ENCODE measurements at places on chromosomes 4 and X.

GRCh38 chr4:187995322-187996207, at the start of gene ZFP42:
Gene ZFP42 (plus strand): TSS chr4:187995771. CDS start chr4:188002808, 7,037 bp downstream.
- DNase-seq, result no peak

GRCh38 chr4:74451214-74451661, 6.3 kb downstream of the AREG start:
- peak; percentile 13 for DNase-seq

DNA sequence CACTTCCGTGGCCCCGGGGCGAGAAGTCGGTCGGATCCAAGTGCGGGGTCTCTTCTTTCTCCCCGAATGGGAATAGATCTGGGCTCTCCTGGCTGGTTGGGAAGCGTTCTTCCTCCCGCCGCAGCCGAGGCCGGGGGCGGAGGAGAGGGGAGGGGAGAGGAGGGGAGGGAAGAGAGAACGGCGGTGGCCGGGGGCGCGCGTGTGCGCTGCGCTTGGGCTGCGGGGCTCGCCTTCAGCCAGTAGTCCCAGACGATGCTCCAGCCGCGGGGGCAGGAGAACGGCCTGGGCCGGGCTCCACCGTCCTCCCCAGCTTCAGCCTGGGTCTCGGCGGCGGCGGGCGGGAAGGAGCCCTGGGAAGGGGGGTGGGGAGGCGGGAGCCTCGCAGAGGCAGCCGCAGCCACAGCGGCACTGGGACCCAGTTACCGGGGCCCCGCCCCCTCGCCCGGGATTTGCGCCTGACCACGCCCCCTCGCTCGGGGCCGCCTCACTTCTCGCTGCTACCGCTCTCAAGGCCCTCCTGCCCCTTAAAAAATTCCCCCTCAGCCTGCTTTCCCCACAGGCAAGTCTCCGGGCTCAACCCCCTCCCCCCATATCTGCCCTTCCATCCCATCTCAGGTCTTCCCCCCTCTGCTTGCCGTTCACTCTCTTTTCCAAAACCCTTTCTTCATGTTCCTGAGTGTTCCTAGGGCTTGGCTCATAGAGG, at the start of gene FGD1:
Gene FGD1, minus strand, starts transcription at position 421 of the 703 bp plus-strand sequence. CDS start 802 bp downstream, outside the sequence.
- DNase-seq, result peak; percentile 10

- DNase-seq, result no peak
These were observed 65.6 kb downstream of the ATXN3L start for GRCh38 chrX:13254076-13254785.

- no peak for DNase-seq
These were observed 15.5 kb downstream of the SUV39H1 start for GRCh38 chrX:48711929-48712505.

DNA sequence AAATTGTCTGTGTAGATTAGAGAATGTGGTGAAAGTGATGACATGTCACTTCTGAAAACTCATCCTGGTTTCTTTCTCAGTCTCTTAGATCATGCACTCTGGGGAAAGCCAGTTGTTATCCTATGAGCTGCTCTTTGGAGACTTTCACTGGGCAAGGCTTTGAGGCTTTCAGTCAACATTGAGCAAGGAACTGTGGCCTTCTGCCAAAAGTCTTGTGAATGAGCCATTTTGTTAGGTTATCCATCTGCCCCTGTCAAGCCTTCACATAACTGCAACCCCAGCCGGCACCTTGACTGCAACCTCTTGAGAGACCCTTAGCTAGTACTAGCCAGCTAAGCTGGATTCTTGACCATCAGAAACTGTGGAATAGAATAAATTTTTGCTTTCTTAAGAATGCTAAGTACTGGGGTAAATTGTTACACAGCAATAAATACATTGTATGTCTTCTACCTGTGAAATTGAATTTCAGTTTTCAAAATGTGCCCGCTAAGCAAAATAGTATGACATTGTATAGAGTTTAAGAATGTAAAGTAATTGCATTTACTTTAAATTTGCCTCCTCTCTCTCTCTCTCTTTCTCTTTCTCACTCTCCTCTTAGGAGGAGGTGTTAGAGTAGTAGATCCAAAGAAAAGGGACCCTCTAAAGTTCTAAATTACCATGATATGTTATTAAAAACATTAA, 1273.0 kb downstream of the RAPGEF2 start:
- no peak for DNase-seq

DNA sequence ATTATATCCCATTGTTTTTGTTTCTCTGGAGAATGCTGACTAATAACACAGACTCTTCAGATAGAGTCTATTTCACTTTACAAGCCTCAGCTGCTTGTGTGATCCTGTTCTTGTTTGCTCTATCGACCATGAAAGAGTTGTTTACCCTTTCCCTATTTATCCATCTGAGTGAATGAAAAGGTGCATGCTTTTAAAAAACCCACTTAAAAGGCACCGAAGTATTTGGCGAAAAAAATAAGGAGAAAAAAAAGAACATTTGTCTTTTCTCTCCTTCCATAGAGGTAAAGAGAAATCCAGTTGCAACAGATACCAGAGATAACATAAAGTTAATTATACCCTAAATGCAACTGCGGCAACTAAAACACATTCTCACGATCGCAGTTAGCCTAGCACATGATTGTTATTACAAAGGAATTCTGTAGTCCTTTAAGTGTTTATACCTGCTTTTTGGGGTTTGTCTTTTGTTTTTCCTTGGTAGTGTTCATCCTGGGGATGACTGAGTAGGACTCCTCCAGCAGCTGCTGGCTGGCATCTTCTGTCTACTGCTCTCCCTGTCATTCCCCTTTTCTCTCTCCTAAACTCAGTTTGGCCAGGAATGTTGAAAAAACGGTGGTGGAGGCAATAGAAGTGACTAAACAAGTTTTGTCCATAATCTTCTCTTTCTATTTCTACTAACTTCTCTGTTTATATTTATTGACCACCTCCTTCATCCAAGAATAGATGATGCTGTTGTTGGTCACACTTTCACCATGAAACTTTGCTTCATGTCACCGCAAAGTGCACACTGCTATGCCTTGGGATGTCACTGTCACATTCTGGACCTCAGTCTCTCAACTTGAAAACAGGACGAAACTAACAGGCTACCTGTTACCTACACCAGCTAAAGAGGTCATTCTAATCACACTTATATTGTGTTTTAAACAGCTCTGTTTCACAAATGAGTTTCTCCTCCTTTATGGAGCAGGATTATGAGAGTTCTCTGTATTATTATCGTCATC, 41.9 kb upstream of the FRAS1 start:
- DNase-seq, result no peak

GRCh38 chr4:26404743-26405206, 84.0 kb downstream of the RBPJ start:
- DNase-seq, result no peak

DNA sequence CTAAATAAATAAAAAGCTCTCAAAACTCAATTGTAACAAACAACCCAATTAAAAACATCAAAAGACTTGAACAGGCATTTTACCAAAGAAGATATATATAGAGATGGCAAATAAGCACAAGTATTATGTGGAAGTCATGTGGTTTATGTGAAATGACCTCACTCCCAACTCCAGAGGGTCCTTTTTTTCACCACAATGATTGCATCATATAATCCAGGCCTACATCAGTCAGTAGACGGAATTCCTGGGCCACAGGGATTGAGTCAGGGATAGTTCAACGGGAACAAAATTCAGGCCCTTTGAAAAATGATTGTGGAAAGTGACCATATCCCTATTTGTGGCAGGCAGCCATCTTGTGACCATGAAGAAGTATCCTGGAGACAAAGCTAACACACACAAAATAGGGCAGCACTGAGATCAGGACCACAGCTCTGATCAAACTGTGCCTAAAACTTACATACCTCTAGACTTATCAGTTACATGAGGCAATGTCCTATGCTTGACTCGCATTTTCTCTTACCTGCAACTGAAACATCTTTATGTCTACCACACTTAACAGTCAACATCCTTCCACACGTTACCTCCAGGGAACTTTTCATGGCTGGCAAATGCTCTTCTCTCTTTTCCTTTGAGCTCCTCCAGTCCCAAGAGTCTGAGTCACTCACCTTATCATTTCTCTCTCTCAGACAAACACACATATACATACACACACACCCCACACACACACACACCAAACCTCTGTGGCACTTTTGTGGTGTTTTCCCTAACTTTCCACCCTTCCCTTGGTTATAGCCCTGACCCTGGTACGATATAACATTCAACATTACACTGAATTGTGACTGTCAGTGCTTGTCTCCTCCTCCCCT, 113.5 kb downstream of the PHF8 start:
- DNase-seq, result no peak

- no peak for DNase-seq
These were observed 430.6 kb downstream of the DTHD1 start for GRCh38 chr4:36712013-36712412.

DNA sequence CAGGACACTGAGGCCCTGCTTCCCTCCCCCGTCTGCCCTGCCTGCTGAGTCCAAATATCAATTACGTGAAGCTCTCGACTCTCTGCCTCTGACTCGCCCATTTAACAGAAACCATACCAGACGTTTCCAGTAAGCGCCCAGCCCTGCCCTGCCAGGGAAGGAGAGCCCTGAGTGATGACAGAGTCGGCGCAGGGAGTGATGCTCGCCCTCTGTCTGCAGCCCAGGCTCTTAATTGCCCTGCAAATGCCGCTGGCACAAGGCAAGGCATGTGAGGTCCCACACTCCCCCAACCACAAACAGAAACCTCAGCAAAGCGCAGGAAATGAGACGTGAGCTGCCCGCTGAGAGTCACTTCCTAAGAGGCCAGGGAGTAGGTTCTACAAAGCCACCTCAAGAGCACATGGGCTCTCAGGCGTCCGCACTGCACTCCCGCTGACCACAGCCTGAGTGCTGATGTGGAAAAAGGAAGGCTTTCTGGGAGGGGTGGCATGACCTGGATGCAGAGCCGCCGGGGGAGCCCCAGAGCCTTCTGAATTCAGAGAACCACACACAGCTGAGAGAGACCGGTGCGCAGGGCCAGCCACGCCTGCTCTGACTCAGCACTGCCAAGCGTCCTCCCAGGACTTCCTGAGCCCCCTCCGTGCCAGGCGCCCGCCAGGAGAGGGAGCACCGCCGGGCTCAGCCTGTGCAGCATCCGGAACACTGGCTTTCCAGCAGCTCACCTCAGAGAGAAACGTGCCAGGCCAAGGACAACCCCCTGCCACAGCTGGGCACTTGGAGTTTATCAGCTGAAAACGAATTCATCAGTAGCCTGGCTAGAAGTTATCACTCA, 5.3 kb downstream of the ZFYVE28 start:
- DNase-seq, result peak; percentile 97

- DNase-seq, result no peak
These were observed 47.3 kb upstream of the TLR3 start for GRCh38 chr4:186021461-186022167.

- DNase-seq, result no peak
These were observed 36.8 kb upstream of the REST start for GRCh38 chr4:56870946-56871345.

GRCh38 chr4:1596393-1596792, 87.7 kb downstream of the FAM53A start:
- no peak for DNase-seq

GRCh38 chrX:132452911-132453550, 35.8 kb downstream of the MBNL3 start:
- DNase-seq, result no peak

- peak; percentile 15 for DNase-seq
These were observed 128.4 kb upstream of the TBC1D9 start for GRCh38 chr4:140884431-140885058.

GRCh38 chr4:153099391-153100140, 104.7 kb upstream of the TRIM2 start:
- no peak for DNase-seq

GRCh38 chr4:7034262-7035081, 8.7 kb upstream of the TADA2B start:
- no peak for DNase-seq

DNA sequence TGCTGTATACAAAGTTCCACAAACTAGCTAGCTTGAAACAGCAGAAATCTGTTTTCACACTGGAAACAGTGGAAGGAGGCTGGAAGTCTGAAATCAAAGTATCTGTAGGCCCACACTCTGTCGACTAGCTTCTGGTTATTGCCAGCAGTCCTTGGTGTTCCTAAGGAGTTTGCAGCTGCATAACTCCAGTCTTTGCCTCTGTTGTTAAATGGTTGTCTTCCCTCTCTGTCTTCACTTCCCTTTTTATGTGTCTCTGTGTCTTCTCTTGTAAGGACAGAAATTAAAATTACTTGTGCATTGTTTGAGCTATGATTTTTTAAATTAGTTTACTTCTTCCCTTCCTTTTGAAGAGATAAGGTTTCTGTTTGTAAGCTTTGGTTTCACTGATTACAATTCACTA, 8.2 kb downstream of the MTHFD2L start:
- DNase-seq, result no peak

DNA sequence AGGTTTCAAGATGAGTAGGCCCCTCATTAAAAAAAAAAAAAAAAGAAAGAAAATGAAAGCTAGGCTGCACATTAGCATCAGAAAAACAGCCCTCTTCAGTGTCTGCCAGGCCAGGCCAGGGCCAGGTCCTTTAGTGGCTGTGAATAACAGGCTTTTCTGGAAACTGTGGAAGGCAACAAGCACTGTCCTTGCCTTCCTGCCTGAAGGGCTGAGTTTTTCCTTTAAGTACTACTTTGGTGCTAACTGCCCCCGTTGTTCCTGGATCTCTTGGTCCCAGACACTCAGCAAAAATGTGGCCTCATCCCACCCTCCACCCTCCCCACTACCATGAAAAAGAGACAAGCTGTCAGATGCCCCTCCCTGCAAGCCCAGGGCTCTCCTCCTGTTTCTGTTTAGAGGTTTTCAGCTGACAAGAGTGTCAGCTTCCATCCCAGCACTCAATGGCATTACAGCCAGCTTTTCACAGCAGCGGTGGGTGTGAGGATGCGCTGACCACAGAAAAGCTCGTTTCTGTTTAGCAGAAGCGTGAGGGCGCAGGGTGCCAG, 174.2 kb downstream of the NHS start:
- DNase-seq, result no peak

GRCh38 chr4:173450281-173450680, 51.4 kb upstream of the SCRG1 start:
- no peak for DNase-seq

GRCh38 chrX:97867266-97867665, 983.6 kb downstream of the RPA4 start:
- DNase-seq, result no peak

DNA sequence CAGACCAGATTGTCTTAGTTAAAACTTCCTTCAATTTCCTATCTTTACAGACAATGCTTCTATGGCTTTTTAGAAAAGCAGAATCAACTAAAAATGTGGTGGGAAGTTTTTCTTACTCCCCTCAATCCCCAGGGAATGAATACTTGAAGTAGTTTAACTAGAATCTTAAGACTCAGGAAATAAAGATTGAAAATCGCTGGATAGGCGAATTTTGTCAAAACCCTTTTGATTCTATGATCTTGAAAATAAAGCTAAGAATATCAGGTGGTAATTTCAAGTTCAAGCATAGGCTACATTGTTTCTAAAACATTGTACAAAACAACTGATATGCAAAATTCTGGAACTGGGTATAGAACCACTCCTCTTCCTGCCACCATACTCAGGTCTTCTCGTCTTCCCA, 276.5 kb upstream of the GK2 start:
- no peak for DNase-seq

- DNase-seq, result no peak
These were observed 54.0 kb upstream of the EGFL6 start for GRCh38 chrX:13515211-13515930.

All from SW 1271 (cell line).